Nucleus accumbens (tissue), 56 donors: ENCODE measurements at places on chromosomes 13 and 19.

GRCh38 chr19:17170538-17171297, 44.4 kb upstream of the USE1 start:
- DNase-seq: no peak

GRCh38 chr13:94335761-94336526, 143.5 kb downstream of the DCT start:
- no peak for DNase-seq

- DNase-seq: peak; percentile 51
Observed at GRCh38 chr13:24683838-24684599, 3.8 kb downstream of the ATP12A start.

- no peak for DNase-seq
Observed at GRCh38 chr19:57802269-57802668, 12.4 kb downstream of the ZNF552 start.

DNA sequence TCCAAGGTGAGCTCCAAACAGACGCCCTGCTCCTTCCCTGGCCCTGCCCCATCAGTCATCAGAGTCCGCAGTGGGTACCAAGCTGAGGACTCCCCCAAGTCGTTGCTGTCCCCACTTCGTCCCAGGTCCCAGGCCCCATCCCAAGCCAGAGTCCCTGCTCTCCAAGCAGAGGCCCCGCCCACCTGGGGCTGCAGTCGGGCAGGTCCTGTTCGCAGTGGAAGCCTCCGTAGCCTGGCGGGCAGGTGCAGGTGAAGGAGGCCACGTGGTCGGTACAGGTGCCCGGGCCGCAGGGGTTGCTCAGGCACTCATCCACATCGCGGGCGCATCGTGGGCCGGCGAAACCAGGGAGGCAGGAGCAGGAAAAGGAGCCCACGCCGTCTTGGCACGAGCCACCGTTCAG, 19.4 kb downstream of the NOTCH3 start:
- no peak for DNase-seq

DNA sequence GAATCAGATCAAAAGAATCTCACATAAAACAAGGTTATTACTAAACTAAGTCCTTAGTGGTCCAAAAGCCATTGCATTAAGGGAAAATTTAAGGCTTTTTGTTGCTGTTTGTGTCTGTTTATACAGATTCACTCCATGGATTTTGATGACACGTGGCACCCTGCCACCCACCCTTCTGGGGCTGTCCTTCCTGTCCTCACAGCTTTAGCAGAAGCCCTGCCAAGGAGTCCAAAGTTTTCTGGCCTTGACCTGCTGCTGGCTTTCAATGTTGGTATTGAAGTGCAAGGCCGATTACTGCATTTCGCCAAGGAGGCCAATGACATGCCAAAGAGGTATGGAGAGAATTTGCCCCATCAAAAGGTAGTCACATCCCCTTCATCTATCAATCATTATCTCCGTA, 6.9 kb downstream of the ACOD1 start:
- no peak for DNase-seq
